Tibial artery (tissue), 4 donors: ENCODE measurements at places on chromosomes 16 and 17.

- DNase-seq: no peak
Observed at GRCh38 chr16:57609541-57610401, 18.7 kb upstream of the ADGRG1 start.

DNA sequence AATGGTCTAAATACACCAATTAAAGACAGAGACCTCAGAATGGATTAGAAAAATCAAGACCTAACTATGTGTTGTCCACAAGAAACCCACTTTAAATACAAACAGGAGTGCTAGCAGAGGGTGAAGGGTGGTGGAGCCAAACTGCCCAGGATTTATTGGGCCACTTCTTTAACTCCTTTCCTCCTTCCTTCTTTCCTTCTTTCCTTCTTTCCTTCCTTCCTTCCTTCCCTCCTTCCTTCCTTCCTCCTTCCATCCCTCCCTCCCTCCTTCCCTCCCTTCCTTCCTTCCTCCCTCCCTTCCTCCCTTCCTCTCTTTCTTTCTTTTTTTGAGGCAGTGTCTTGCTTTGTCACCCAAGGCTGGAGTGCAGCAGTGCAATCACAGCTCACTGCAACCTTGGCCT is 34.3 kb upstream of the EMP2 start:
- no peak for DNase-seq

DNA sequence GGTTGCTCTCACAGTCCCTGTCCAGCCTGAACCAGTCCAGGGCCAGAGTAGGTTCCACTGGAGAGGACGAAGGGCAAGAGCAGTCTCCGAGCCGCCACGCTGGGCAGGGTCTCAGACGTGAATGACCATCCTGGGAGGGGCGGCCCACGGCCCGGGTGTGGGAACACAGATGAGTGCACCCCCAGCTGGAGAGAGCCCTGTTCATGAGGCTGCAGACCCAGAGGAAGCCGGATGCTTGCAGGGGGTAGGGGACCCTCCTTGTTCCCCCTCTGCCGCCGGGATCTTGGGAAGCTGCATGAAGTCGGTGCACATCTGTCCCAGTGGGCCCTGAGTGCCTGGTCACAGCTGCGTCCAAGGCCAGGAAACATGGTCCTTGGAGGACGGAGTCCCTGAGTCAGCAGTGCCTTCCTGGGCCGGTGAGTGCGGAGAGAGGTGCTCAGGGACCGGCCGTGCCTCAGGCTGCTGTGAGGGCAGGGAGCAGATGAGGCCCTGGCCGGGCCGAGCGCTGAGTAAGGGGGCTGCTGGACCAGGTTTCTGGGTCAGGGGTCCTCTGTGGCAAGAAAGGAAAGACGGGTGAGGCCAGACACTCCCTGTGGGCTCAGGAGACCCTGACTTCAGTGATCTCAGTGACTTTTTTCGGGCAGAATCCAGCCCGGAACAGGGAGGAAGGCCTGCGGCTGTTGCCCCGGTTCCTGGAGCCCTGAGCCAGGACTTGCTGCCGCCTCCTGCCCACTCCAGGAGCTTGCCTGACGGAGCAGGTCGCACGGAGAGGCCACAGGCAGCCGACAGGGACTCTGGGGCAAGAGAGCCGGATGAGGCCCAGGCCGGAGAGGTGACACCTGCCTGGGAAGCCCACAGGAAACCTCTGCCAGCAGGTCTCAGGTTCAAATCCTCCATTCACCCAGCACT is 45.8 kb downstream of the ACTG1 start:
- DNase-seq: no peak

DNA sequence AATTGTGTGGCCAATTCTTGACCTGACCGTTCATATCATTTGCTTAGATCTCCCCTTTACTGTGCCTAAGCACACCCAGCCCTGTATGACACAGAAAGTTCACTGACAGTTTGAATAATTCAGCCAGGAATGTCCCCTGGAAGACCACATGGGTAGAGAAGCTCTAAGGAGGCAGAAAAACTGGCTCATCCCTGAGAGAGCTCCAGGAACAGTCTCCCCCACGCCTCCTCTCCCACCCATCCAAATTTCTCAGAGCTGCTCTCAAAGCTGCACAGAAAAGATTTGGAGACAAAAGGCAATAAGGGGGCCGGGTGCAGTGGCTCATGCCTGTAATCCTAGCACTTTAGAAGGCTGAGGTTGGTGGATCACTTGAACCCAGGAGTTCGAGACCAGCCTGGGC is 11.2 kb downstream of the PRAC1 start:
- no peak for DNase-seq

- peak; percentile 12 for DNase-seq
Observed at GRCh38 chr17:74485022-74485743, 18.7 kb downstream of the CD300A start.

DNA sequence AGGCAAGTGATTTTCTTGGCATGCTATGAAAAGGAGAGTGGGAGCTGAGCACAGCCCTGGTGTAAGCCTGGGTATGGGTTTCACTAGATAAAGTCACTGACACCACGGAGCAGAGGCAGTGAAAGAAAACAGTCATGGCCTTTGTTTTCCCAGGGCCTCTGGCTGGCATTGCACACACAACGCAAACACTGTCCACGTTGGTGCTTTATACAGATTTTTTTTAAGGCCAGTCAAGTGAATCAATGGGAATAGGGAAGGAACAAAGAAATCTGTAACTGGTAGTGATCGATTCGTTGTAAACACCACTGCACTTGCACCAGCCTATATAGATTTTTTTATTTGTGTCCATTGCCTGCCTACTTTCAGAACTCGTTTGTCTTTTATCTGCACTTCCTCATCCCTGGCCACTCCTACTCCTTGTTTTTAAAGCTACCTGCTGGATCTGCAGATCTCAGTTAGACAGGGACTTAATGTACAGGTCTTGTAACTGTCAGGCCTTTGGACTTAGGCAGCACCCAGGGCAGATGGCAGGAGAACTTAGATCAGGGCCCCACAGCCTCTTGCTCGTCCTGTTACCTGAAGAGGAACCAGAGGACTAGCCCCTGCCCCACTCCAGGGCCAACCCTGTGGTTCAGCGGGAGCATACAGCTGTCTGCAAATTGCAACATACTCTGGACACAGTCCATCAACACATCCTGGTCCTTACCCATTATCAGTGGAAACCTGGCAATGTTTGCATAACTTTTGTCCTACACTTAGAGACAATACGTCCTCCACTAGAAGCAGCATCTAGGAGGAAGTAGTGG is 10.6 kb upstream of the TMIGD1 start:
- DNase-seq: no peak

DNA sequence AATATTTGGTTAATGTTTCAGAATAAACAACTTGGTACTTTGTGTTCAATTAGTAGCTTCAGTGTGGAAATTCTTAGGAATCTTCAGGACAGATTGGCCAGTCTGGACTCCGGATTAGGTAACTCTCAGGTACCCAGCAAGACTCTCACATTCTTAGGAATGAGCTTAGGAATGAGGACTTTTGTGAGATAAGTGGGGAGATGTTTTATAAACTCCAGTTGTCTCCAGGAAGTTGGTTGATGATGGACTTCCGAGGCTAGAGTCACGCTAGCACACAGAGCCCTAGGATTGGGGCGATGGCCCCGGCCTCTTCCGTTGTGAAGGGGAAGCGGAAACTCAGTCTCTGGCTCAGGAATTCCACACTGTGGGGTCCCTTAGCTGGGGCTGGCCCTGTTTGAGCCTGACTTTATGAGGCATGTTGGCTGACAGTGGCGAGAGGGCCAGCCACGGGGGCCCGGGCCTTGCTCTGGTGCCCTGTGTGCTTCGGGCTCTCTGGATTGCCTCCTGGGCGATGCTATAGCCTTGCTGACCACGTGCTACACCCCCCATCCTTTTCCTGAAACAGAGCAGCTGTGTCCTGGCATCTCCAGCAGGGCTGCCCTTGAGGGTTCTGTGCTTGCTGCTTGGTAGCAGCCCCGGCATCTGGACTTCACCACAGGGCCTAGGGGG is 32.4 kb downstream of the RAB11FIP3 start:
- DNase-seq: no peak

DNA sequence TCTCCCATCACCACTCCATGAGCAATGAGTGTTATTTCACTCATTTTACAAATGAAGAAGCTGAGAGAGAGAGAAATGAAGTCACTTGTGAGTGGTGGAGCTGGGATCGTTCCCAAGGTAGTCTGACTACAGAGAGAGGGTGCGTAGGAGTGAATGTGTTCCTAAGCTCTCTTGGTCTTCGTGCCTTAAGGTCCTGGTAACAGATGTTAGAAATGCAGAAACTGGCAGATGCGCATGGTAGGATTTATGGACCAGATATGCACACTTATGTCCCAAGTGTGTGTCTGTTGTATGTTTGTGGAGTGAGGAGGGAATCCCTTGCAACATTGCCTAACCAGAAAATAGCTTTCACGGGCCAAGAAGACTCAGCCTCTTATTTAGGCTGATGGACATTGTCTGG is 93.2 kb upstream of the ZNF469 start:
- no peak for DNase-seq

- DNase-seq: no peak
Observed at GRCh38 chr17:57603546-57603945, 141.6 kb downstream of the CCDC182 start.

GRCh38 chr17:7856011-7856810 is 1.1 kb downstream of the NAA38 start:
- DNase-seq: no peak

GRCh38 chr16:28288114-28288513 is 4.2 kb upstream of the SBK1 start:
- DNase-seq: no peak

DNA sequence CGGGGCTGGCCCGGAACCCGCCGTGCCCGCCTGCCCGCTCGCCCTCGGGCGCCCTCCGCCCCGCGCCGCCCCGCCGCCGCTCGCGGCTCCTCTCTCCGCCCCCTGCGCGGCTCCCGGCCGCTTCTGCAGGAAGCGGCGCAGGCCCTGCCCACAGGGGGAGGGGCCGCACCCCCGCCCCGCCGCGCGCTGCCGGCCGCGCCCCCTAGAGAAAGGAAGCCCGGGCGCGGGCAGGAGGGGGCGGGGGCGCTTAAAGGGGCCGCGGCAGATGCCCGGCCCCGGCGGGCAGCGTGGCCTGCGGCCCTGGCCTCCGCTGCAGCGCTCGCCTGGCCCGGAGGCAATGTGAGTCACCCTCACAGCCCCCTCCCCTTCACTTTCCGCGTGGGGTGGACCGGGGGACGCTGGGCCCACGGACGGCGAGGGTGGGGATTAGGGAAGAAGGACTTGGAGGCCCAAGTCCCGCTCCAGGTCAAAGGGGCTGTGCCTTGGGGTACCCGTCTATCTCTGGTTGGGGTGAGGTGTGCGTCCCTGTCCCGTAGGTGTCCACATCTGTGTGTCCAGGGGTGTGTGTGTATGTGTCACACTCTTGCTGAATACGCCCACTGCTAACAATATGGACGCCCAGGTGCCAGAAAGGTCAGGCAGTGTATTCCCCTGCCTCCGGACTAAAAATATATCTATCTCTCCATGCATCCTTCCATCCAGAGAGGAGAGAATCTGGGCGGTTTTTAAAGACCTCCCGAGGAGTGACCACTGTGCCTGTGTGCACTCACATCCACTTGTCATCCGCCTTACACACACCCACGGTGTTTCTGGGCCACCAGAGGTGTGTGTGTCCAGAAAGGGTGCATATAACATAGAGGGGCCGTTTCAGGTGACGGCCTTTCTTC is at the start of gene GIT1:
Gene GIT1 (minus strand): TSS at position 125 of the 887 bp plus-strand sequence. CDS start 270 bp downstream, outside the sequence.
- DNase-seq: peak; percentile 82

DNA sequence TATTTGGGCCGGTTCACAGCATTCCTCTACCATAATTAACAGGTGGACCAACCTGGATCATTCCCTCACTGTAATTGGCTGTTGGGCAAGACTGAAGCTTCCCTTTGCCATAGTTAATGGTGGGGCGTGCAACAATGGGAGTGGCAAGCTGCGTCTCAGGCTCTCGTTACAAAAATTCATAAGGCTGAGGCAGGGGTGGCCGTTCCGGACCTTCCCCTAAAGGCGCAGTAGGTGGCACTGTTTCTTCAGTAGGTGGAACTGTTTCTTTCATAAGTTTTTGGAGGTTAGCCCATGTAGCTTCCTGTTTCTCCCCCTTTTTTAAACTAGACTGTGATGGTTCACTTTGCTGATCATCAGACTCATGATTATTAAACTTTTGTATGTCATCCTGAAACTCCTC is 17.0 kb upstream of the TMC5 start:
- no peak for DNase-seq

- no peak for DNase-seq
Observed at GRCh38 chr17:47847341-47848197, 3.4 kb downstream of the SP6 start.

DNA sequence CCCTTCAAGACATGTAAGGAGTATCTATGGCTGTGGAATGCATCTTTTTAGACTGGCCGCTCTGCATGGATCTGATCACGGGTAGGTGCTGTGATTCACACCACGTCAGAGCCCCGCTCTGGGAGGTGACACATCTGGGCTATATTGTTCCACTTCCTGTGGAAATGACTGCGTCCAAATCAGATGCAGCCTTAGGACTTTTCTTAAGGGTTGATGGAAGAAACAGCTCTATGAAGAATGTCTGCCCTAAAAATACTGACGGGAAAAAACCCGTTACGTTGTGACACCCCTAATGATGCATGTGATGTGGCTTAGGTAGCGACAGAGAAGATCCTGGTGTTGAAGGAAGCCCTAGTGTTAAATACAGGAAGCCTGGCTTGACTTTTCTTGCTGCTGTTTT is 12.2 kb downstream of the BANP start:
- DNase-seq: no peak

DNA sequence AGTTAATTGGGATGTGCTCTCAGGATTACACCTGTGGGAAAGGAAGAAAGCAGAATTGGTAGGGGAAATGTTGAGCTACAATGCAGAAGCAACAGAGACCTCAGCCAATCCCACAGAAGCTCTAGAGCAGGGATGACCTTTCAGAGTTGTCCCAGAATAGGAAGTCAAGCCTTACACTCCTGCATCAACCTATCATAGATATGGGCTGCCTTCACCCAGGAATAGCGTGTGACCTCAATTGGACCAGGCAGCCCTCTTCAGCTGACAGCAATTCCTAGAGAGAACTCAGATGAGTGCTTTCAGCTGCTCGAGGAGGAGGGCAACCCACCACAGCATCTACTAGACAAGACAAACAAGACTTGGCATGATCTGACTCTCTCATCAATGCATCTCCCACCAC is 189.7 kb downstream of the TMEM132E start:
- DNase-seq: no peak

DNA sequence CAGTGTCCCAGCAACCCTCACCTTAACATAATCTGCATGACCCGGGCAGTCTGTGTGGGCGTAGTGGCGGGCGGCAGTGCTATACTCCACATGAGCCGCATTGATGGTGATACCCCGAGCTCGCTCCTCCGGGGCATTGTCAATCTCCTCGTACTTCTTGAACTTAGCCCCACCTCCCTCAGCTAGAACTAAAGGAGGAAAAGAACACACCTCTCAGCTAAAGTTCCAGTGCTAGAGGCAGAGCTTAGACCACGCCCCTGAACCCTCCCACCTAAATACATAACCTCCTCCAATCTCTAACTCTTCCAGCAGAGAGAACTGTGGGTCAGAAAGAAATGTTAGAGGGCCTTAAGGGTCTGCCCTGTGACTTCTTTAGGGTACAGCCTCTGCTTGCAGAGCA is 855 bp downstream of the TUFM start:
- no peak for DNase-seq

GRCh38 chr16:20897253-20897897 is 2.8 kb downstream of the DCUN1D3 start:
- no peak for DNase-seq
